ENCODE measurements at places on chromosomes 1 and 21.

GRCh38 chr1:8941906-8942305, 3.8 kb upstream of the CA6 start:
- peak; percentile 25 for DNase-seq

- peak; percentile 53 for DNase-seq
These were observed 25.1 kb upstream of the TMEM222 start for GRCh38 chr1:27296773-27297291.

- DNase-seq: no peak
These were observed 25.3 kb upstream of the PIK3CD start for GRCh38 chr1:9626201-9626608.

- DNase-seq: no peak
These were observed 25.3 kb downstream of the TNFSF4 start for GRCh38 chr1:173181791-173182190.

- no peak for DNase-seq
These were observed 70.9 kb downstream of the RERE start for GRCh38 chr1:8746554-8746953.

DNA sequence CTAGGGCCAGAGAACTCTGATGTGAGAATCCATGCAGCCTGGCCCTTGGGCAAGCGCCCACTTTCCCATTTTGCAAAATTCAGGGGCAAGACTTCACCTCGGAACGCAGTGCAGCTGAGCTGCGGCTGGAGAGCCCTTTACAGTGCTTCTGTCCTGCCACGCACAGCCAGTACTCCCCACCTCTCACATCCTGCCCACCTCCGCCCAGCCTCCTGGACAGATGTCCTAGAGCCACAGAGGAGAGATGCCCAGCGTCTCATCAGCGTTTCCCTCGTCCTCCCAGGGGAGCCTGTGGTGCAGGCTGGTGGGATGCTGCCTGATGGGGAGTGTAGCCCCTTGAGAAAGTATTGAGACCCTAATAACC, 29.6 kb downstream of the RUNX3 start:
- DNase-seq: no peak

DNA sequence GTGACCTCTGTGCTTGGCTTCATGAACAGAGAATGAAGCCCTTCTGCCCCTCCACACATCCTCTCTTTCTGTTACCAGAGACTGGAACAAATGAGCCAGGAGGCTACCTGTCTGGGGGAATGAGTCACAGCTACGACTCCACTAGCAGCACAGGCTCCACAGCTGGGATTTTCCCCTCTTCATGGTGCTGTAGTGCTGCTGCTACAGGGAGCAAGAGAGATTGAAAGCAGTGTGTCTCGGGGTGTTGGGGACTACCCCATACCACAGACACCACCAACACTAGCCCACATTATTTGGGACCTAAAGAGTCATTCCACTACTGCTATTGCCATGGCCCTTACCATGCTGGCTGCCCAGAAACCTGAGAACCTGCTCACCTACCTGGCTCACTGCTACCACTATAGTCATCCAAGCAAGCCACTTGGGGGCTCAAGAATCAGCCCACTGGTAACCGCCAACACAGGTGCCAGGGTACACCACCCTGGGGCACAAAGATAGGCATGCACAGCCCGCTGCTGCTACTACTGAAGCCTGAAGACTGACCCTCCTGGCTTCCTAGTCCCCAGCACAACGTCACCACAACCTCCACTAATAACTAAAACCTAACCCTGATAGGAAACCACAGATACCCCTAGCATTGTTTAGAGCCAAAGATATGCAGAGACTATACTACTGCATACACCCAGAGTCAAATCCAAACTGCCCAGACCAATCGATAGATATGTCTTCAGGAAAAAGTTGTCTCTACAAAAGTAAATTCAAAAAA, 17.7 kb downstream of the CD1E start:
- no peak for DNase-seq

DNA sequence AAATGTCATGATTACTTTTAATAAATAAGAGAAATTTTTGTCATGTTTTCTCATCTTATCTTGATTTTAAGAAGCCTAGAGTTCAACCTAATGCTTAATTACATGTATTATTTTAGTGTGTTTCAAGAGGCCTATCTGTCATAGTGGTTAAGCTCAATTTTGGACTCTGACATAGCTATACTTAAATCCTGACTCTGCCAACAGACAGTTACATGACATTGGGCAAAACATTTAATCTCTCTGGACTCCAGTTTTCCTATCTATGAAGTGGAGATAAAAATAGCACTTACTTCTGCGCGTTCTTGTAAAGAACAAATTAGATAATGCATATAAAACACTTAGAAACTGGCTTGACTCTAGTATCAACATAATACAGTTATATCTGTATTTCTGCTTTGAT, 417.8 kb downstream of the MRPL39 start:
- no peak for DNase-seq

DNA sequence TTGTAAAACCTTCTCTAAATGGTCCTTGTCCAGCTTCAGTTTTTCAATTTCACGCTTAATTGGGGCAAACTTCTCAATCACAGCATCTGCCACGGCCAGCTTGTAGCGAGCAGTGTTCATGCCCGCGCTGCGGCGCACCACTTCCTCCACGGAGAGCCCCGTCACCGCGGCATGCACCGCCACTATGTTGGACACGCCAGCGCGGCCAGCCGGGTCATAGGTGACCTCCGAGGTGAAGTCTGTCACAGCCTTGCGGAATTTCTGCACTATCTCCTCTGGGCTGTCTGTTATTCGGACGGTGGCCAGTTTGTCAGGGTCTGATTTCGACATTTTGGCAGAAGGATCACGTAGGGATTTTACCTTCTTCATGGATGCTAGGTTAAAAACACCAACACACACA, 44.8 kb upstream of the TBX15 start:
- DNase-seq: no peak

Data from ACHN (cell line).